Hindlimb muscle (tissue), 1 donor: ENCODE measurements at places on chromosomes 13 and 19. TPM values are rescaled to one million over a fixed set of nuclear protein-coding genes. Genes with fewer than 3 reads are reported as not detected.

GRCh38 chr19:751501-752341 is 809 bp downstream of the MISP start:
- DNase-seq = no peak

- no peak for DNase-seq
These were observed 6.8 kb downstream of the HSPH1 start for GRCh38 chr13:31154939-31155338.

- peak; percentile 36 for DNase-seq
These were observed 52.7 kb downstream of the TRPM4 start for GRCh38 chr19:49210108-49210900.

The NCR1 gene
- polyA plus RNA-seq = 0.35 TPM

DNA sequence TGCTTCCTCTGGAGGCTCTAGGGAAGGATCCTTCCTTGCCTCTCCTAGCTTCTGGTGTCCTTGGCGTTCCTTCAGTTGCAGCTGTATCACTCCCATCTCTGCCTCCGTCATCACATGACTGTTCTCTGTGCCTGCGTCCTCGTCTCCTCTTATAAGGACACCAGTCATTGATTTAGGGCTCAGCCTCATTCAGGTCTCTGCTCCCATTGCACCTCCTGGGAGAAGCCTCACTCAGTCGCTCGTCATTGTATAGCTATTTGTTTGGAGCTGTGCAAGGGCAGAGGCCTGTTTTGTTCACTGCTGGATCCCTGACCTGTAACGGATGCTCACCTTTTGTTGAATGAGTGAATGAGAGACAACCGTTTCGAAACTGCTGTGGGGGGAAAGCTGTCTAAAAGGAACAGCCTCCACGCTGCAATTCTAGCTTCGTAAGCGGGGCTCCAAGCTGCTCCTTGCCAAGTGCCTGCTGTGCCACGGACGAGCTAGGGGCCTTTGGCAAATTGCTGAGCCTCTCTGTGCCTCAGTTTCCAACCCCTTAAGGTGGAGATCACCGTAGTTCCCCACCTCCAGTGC is 17.2 kb downstream of the BRSK1 start:
- DNase-seq = no peak
